CD4-positive, alpha-beta T cell treated with Interleukin-4 for 1 hour (primary cell): ENCODE measurements at places on chromosomes 13 and 19.

DNA sequence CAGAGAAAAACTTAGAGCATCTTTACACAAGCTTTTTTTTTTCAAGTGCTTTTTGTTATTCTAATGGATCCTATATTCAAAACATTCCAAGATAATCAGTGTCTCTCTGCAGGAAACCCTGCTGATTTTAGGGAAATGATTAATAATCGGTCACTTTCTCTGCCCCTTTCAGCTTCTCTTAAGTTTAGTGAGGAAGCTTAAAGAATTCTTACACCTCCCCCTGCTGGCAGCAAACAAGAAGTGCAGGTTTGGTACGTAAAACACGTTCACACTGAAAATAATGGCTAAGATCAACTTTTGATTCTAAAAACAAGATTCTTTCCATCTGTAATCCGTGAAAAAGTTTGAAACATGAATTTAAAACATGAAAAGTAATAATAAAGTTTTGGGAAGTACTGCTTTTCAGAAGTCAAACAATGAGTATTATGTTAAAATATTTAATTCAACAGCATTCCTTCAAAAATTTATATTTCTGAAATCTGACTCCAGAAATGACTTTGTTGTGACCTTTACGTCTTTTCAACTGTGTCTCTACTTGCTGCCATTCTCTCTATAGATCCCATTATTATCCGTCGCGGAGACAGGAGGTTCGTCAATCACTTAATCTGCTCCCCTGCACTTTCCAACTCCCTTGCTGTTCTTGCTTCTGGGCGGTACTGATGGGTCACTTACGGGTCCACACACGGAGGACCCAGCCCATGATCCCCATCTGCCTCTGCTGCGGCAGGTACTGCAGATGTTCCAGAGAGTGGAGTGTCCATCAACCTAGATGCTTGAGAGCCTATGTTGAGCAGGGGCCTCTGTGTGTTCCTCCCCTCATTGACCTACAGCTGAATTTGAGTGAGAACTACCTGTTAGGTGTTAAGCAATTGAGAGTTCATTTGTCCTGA is 203.1 kb upstream of the EDNRB start:
- DNase-seq = peak; percentile 31

DNA sequence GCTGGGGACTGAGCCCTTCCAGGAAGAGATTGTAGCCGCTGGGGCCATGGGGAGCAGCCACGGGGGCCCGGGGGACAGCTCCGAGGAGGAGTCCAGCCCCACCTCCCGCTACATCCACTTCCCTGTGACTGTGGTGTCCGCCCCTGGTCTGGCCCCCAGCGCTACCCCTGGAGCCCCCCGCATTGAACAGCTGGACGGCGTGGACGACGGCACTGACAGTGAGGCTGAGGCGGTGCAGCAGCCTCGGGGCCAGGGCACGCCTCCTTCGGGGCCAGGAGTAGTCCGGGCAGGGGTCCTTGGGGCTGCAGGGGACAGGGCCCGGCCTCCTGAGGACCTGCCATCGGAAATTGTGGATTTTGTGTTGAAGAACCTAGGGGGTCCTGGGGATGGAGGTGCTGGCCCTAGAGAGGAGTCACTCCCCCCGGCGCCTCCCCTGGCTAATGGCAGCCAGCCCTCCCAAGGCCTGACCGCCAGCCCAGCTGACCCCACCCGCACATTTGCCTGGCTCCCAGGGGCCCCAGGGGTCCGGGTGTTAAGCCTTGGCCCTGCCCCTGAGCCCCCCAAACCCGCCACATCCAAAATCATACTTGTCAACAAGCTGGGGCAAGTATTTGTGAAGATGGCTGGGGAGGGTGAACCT is 9.6 kb downstream of the IGFLR1 start:
- no peak for DNase-seq

- DNase-seq = no peak
These were observed 512 bp downstream of the MED4 start for GRCh38 chr13:48094404-48094780.

DNA sequence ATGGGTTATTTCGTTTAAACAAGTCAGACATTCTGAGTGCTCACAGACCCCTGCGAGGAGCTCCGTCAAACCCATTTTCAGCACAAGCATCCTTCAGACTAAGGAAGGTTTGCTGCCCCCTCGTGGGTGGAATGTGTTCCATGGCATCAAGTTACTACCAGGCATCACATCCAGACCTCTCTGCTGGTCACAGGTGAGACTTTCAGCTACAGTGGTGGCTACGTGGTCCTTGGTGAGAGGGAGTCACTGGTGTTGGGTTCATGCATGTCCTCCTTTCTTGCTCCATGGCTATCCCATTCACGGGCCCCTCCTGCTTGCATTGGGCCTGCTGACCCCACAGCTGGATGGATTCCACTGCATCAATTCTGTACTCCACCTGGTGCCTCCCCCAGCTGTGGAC is 9.1 kb upstream of the LILRB5 start:
- peak; percentile 52 for DNase-seq

- no peak for DNase-seq
These were observed 32.2 kb downstream of the DOT1L start for GRCh38 chr19:2195914-2196313.

DNA sequence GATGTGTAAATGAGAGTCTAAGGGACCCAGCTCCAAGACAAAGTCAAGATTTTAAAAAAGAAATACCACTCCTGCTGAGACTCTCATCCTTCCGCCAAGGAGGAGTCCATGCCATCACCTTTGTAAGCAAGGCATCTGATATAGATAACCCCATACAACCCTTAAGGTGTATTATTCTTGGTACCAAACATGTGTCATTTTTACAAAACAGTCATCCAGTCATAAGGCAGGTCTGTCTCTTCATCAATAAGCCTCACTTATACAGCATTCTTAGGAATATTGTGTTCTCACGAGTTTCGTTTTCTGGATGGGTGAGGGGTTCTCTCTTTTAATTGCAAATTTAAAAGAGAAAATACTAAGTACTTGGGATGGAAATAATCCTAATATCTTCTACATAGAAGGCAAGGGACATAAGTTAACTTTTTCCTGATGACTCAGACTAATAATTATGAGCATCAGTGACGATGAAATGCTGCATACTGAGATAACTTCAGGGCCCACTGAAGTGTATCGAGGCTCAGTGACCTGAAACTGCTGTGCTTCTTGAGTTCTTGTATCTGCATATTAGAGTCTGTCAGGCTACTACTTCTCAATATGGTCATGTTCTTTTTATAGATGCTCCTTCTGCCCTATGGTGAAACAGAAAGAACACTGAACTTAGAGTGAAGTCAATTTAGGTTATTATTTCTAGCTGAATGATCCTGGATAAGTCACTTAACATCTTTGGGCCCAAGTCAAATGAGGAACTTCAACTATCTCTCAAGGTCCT is 166.6 kb downstream of the KLF12 start:
- no peak for DNase-seq

DNA sequence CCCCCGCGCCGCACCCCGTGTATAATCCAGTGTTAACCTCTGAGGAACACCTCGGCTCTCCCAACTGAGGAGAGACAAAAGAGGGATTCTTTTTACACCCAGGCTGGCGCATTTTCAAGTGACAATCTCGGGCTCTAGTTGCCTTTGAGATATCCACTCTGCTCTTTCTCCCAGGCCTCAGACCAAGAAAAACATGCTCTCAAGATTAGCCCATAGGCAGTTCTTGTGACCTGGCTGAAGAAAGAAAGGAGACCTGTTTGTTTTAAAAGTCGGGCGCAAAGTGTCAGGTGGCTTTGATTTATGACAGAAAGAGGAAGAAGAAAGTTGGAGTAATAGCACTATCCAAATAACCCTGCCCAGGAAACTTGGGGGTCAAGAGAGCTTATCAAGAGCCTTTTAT is 27.3 kb downstream of the SHISA2 start:
- DNase-seq = no peak

- peak; percentile 32 for DNase-seq
These were observed 56.6 kb downstream of the CEBPG start for GRCh38 chr19:33429891-33430673.

DNA sequence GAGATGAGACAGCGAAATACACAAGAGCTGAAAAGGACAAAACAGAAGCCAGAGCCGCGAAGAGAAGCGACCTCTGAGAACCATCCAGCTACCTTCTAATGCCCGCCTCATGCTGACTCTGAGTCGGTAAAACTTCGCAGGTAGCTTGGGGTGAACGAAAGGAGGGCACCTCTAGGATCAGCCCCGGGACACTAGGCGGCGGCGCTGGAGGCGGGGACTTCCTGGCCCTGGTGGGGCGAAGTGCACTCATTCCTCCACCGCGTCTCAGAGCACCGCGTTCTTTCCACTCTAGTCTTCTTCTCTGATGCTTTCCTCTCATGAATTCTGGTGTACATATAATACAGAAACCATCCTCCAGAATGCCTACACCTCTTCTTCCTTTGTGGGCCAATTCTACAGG is 50.1 kb downstream of the KL start:
- no peak for DNase-seq

GRCh38 chr13:31007417-31007816 is 75.0 kb downstream of the TEX26 start:
- DNase-seq = no peak

DNA sequence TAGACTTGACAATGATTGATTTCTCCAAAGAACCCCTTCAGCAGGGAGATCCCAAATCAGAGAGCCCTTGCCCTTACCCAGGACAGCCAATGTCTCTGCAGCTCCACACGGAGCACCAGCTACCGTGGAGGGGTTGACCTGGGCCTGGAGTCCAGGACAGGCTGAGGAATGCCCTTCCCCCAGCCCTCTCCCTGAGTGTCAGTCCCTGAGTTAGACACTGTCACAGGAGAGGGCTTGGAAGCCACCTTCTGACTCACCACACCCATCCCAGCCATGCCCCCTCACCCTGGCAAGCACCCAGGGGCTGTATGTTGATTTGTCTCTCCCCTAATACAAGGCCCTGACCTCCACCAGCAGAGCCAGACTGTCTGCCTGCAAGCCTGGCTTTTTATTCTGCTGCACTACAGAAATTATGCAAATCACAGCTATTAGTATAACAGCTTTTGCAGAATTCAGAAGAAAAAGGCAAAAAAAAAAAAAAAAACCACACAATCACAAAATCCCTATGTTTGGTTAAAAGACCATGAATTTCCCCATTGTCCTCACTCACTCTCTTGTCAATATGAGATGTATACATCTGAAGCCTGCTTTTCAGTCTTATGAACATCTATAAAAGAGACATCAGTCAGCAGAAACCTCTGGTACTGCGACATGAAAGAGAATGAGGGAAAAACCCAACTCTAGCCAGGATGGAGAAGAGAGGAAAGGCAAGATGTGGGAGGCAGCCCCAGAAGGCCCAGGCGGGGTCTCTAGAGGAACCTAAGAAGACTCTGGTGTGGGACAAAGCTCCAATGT is 240.7 kb downstream of the UQCRFS1 start:
- no peak for DNase-seq

DNA sequence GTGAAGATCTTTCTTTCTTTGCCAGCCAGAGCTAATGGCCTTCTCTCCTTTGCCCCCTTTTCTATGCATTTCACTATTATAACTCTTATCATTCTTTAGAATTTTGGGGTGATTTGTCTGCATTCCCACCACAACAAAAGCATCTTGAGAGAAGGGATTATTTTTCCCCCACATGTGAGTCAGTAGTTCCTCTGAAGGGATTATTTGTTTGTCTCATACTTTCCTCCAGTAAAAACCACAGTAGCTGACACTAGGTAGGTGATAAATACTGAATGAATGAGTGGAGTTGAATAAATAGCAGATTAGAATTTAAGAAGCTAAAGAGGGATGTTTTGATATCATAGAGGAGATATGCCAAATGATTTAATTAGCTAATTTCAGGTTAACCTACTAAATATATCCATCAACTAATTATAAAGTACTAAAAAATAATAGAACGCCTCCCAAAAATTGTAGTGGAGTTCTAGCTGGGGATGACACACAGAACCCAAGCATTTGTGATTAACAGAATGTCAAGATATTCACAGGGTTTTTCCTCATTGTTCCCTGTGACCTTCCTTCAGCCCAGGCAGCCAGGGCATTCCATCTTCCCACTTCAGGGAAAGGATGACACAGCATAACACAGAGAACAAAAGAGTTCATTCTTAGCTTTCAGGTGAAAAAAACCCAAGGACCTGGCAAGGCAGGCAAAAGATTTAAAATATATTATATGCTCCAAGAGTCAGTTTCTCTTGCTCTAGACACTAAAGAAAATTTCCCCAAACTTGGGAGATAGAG is 3.5 kb upstream of the TBC1D4 start:
- no peak for DNase-seq

DNA sequence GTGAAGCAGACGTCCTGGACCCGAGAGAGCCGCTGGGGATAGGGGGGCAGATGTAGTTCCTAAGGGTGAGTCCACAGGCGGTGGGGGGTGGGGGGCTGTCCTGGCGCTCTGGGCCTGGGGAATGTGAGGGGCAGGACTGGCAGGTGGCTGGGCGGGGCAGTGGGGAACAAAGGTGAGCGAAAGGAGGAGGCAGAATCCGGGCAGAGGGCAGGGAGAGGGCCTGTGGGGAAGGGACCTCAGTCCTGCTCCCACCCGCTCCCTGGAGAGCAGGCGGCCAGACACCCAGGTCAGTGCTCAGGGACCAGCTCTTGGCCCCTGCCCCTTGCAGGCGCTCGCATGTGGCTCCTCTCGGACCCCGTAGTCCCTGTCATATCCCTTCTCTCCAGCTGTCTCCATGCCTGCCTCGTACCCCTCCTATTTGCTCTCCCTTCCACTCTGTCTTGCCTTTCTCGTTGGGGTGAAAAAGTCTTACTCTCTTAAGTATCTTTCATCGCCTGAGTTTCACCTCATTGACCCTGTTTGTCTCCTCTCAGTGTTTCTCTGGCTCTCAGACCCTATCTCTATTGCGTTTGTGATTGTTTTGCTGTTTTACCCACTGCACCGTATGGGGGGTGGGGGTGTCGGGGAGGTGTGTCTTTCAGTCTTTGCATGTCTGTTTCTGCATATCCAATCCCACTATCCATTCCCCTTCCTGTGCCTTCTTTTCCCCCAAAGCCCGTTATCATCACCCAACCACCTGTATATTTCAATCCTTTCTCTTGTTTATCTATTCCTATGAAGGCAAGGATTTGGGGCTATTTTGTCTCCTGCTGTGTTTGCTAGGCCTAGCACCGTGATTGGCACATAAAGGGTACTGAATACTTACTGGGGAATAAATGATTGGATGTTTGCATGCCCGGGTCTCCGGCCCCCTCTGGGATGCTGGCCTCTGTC is 5.8 kb downstream of the SPHK2 start:
- DNase-seq = no peak

- no peak for DNase-seq
These were observed 66.7 kb downstream of the FAM216B start for GRCh38 chr13:42847891-42848663.

GRCh38 chr19:29934781-29935180 is 7.3 kb upstream of the URI1 start:
- no peak for DNase-seq

DNA sequence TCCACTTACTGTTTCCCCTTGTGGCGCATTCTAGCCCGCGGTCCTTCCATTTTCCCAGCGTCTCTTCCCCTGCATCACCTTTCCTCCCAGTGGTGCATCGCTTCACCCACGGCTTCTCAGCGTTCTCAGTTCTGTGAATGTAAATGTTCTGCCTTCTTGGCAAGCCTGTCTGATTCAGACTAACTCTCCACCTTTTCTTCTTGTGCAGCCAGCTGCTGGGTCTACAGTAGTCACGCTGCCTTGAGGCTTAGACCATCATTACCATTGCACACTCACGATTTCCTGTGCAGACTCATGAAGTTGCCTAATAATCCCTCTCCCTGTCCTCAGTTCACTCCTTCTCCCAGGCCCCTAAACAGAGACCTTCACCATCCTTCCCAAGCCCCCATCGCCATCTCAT is 75.0 kb downstream of the DHRS12 start:
- no peak for DNase-seq
